ENCODE measurements at places on chromosomes 16 and 17.

- DNase-seq, result peak; percentile 68
Observed at GRCh38 chr17:29807520-29808361, 122.3 kb downstream of the SSH2 start.

- DNase-seq, result no peak
Observed at GRCh38 chr16:22035153-22035552, 27.2 kb downstream of the MOSMO start.

DNA sequence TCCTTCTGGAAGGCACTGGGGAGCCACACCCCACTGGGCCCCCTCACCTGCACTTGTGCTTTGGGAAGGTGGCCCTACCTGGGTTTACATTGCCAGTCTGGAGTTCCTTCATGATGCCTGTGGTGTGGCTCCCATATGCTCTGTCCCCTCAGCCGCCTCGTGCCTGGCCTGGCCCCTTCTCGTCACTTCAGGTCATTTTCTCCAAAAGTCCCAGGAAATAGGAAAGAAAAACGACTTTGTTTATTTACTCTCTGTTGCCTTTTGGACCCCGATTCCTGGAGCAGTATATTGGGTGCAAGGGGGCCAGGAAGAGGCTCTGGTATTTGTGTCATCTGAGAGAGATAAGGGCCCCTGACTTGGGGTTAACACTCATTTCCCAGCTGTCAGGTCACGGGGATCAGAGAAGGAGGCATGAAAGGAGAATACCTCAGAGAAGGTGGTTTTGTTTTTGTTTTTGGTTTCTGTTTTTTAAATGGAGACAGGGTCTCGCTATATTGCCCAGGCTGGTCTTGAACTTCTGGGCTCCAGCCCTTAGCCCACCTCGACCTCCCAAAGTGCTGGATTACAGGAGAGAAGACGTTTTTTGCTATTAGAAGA is 4.7 kb downstream of the SOCS3 start:
- DNase-seq, result no peak

DNA sequence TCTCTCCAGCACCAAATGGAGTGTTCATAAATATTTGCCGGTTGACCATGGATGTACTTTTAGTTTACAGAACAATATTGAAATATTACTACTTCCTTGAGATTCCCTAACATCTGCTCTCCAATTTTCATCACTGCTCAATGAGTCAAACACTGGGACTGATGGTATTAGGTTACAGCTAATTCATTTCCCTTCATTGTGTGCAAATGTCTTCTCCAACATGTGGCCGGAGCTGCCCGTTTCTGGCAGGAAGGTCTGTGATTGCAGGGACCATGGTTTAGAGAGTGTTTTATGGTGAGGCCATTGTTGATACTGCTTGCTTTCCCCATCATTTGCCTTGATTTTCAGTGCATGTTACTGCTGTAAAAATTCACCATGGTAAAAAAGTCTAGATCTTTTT is 209.3 kb downstream of the HS3ST3B1 start:
- DNase-seq, result peak; percentile 44

DNA sequence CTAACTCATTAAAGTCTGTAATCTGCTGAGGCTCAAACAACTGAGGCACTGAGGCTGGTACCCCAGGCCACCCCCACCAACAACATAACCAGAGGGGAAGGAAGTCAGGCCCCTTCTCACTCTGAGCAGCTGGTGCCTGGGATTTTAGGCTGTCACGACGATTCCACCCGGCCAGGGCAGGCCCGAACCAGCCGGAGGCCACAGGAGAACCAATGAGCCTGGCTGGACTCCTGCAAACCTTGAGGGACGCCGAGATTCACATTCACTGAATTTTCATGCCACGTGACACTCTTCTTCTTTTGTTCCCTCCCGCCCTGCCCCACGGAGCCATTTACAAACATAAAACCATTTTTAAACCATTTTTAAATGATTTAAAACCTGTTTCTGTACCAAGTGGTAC is 48.1 kb downstream of the RPH3AL start:
- DNase-seq, result no peak

- DNase-seq, result no peak
Observed at GRCh38 chr16:89537549-89537925, 22.9 kb upstream of the RPL13 start.

- peak; percentile 95 for DNase-seq
Observed at GRCh38 chr17:40457964-40458791, 14.9 kb downstream of the IGFBP4 start.

GRCh38 chr17:82227629-82228277 is 1.1 kb upstream of the SLC16A3 start:
- no peak for DNase-seq
